Endothelial cell (in vitro differentiated cells): ENCODE measurements at places on chromosomes 1 and 21. TPM values are rescaled to one million over a fixed set of nuclear protein-coding genes. Genes with fewer than 3 reads are reported as not detected.
A peak's percentile ranks its signal among the peaks of the same experiment; 100 is the strongest.

The ARMH1 gene
- 4.1 TPM for total RNA-seq

The PRKAA2 gene
- total RNA-seq: 2.4 TPM

The GBP6 gene
- 0.26 TPM for total RNA-seq

The SASS6 gene
- total RNA-seq: 6.1 TPM

The PCAT6 gene
- total RNA-seq: 2.0 TPM

GRCh38 chr1:78527706-78528105 is 36.9 kb downstream of the PTGFR start:
- no peaks in the 10 kb centered on the region for H3K27me3 ChIP-seq
- DNase-seq: no peak
- H3K4me1 ChIP-seq: no peaks in the 10 kb centered on the region
- no peak overlapping the region for H3K4me3 ChIP-seq

- DNase-seq: no peak
- H3K4me3 ChIP-seq: no peak overlapping the region
- no peaks in the 10 kb centered on the region for H3K27me3 ChIP-seq
- H3K36me3 ChIP-seq: no peaks in the 10 kb centered on the region
- H3K27ac ChIP-seq: no peak overlapping the region
Observed at GRCh38 chr1:192601143-192601542, 25.6 kb downstream of the RGS1 start.

- peaks cover 2% of the 10 kb centered on the region for H3K27me3 ChIP-seq
- no peak overlapping the region for H3K4me3 ChIP-seq
- H3K36me3 ChIP-seq: no peaks in the 10 kb centered on the region
- peak; percentile 46 for DNase-seq
- H3K4me1 ChIP-seq: no peaks in the 10 kb centered on the region
- H3K27ac ChIP-seq: no peak overlapping the region
Observed at GRCh38 chr1:55702064-55702463, 486.9 kb upstream of the USP24 start.

DNA sequence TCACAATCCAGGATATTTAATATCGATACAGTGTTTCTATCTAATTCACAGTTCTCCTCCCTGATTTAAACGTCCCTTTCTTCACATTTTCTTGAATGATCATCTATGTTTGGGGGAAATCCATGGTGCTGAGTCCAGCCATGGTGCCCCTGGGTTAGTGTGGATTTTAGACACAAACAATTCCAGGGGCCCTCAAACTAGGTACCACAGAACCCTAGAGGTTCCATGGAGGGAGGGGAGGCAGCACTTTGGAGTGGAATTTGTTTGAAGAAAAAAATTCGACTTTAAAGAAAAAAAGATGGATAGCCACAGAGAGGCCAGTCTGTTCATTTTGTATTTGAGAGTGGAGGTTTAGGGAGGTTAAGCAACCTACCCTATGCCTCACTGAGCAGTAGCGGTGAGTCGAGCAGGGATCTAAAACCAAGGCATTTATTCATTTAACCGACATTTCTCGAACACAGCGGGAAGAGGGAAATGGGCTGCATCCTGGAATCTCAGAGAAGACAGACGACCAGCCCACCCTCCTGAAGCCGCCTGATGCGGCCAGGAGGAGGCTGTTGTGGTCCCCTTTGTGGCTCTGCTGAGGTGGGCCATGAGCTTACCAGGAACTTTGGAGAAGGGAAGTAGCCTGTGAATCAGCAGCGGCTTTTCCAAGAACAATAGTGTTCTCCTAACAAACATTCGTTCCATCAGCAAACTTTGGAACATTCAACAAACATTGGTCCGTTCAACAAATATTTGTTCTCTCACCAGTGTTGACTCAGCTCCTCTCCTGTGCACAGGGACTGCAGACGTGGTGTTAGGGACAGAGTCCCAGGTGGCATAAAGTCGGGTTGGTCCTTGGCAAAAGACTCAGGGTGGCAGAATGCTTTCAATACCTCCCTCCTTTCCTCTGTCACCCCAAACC is 103.5 kb upstream of the ZBTB40 start:
- no peak overlapping the region for H3K4me3 ChIP-seq
- H3K4me1 ChIP-seq: peaks cover 12% of the 10 kb centered on the region
- DNase-seq: no peak
- no peak overlapping the region for H3K27ac ChIP-seq

DNA sequence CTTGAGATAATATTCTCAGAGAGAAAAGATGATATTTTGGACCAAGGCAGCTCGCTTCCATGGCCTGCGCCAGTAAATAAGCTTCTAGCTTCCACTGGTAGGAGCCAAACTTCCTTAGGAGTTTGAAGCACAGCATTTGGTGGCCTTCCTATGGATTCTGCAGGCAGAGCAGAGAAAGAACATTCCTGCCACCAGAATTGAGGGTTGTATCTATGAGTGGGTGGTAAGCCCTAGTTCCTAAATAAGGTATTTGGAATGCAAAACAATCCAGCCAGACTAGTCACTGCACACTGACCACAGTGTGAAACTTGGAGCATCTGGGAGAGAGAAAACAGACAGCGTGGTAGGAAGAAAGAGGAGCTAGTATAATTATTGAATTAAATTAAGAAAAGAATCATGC is 54.1 kb upstream of the BCAR3 start:
- H3K27ac ChIP-seq: no peak overlapping the region
- H3K4me3 ChIP-seq: no peak overlapping the region
- peaks cover 8% of the 10 kb centered on the region for H3K27me3 ChIP-seq

GRCh38 chr1:77832901-77833300 is 53.5 kb downstream of the MIGA1 start:
- peaks cover 4% of the 10 kb centered on the region for H3K36me3 ChIP-seq
- no peaks in the 10 kb centered on the region for H3K4me1 ChIP-seq
- H3K4me3 ChIP-seq: no peak overlapping the region
- no peaks in the 10 kb centered on the region for H3K27me3 ChIP-seq
- no peak for DNase-seq

GRCh38 chr1:1677718-1678580 is 14.6 kb downstream of the SLC35E2B start:
- H3K4me3 ChIP-seq: peak overlapping the region; percentile 87
- H3K27ac ChIP-seq: peak overlapping the region; percentile 97
- DNase-seq: peak; percentile 63
- H3K27me3 ChIP-seq: peaks cover 14% of the 10 kb centered on the region
- H3K36me3 ChIP-seq: peaks cover 13% of the 10 kb centered on the region
- peaks cover 45% of the 10 kb centered on the region for H3K4me1 ChIP-seq

DNA sequence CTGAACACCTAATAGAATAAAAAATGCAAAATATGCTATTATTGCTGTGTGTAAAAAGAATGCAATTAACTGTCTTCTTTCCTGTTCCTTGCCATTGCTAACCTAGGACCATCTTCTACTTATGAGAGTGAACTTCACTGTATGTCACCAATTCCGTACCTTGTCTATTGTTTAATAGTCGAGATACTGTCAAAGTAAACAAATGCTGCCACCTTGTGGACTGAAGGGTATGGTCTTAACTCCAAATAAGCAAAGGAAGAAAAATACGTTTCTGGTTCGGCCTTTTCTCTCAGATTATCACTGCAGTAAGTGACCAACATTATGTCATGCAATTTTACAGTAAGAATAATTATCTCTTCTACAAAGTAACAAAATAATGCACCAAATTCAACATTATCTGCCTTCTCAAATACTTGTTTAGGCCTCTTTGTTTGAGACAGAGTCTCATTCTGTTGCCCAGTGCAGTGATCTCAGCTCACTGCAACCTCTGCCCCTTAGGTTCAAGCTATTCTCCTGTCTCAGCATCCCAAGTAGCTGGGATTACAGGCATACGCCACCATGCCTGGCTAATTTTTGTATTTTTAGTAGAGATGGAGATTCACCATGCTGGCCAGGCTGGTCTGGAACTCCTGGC is 133.4 kb downstream of the COP1 start:
- H3K36me3 ChIP-seq: peaks cover 13% of the 10 kb centered on the region
- no peak overlapping the region for H3K27ac ChIP-seq
- H3K27me3 ChIP-seq: peaks cover 2% of the 10 kb centered on the region
- peak; percentile 64 for DNase-seq

GRCh38 chr1:160813215-160813614 is 17.2 kb downstream of the LY9 start:
- DNase-seq: no peak
- peaks cover 2% of the 10 kb centered on the region for H3K27me3 ChIP-seq
- H3K4me1 ChIP-seq: no peaks in the 10 kb centered on the region
- no peaks in the 10 kb centered on the region for H3K36me3 ChIP-seq

- no peak overlapping the region for H3K4me3 ChIP-seq
- no peak overlapping the region for H3K27ac ChIP-seq
- H3K4me1 ChIP-seq: peaks cover 13% of the 10 kb centered on the region
- no peak for DNase-seq
- peaks cover 4% of the 10 kb centered on the region for H3K36me3 ChIP-seq
Observed at GRCh38 chr21:43917515-43918384, 52.7 kb downstream of the AGPAT3 start.

GRCh38 chr1:242002510-242002909 is 3.6 kb upstream of the MAP1LC3C start:
- H3K27me3 ChIP-seq: peaks cover 4% of the 10 kb centered on the region
- no peaks in the 10 kb centered on the region for H3K36me3 ChIP-seq
- H3K4me1 ChIP-seq: peaks cover 14% of the 10 kb centered on the region
- H3K4me3 ChIP-seq: no peak overlapping the region

GRCh38 chr1:243950166-243950565 is 100.1 kb upstream of the AKT3 start:
- no peak for DNase-seq
- H3K4me1 ChIP-seq: peaks cover 2% of the 10 kb centered on the region
- H3K4me3 ChIP-seq: no peak overlapping the region
- H3K27ac ChIP-seq: no peak overlapping the region

DNA sequence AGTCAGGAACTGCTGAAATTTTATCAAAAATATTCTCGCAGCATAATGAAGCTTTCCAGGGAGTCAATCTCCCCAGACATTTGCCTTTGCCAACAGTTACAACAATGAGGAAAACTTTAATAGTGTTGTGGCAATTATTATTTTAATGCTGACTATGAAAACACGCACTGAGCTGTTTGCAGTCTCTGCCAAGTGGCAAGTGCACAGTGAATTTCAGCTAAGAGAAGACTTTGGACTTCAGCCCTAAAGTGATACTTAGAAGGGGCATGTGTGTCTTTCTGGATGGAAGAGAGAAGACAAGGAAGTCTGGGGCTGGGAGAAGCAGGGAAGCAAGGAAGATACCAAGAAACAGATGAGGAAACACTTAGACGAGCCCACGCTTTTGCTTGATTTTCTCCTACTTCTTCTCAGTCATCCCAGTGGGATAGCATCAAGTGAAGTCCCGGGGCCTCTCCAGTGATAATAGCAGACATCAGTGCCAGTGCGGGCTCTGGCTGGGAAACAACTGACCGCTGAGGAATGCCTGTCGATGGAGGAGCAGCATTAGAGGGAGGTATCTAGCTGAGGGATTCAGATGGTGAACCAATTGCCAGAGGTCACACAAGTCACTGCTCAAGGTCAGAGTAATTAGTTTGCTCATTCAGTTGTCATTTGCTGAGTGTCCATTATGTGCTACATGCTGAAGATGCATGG is 196.3 kb downstream of the TTLL7 start:
- no peaks in the 10 kb centered on the region for H3K36me3 ChIP-seq
- DNase-seq: no peak
- no peak overlapping the region for H3K4me3 ChIP-seq
- H3K4me1 ChIP-seq: peaks cover 8% of the 10 kb centered on the region
- H3K27ac ChIP-seq: no peak overlapping the region

- no peak overlapping the region for H3K27ac ChIP-seq
- peaks cover 58% of the 10 kb centered on the region for H3K36me3 ChIP-seq
- DNase-seq: no peak
- peak overlapping the region; percentile 79 for H3K4me3 ChIP-seq
- H3K4me1 ChIP-seq: no peaks in the 10 kb centered on the region
Observed at GRCh38 chr21:36883532-36884486, 82.7 kb downstream of the HLCS start.

- peaks cover 6% of the 10 kb centered on the region for H3K36me3 ChIP-seq
- peaks cover 5% of the 10 kb centered on the region for H3K4me1 ChIP-seq
- H3K27ac ChIP-seq: no peak overlapping the region
- H3K27me3 ChIP-seq: peaks cover 3% of the 10 kb centered on the region
- no peak overlapping the region for H3K4me3 ChIP-seq
- no peak for DNase-seq
Observed at GRCh38 chr1:167860231-167860923, 53.6 kb downstream of the ADCY10 start.

GRCh38 chr21:44929799-44930542 is 9.3 kb upstream of the ITGB2 start:
- H3K4me1 ChIP-seq: peaks cover 23% of the 10 kb centered on the region
- no peak overlapping the region for H3K27ac ChIP-seq
- peaks cover 4% of the 10 kb centered on the region for H3K36me3 ChIP-seq
- peaks cover 30% of the 10 kb centered on the region for H3K27me3 ChIP-seq
- DNase-seq: no peak

GRCh38 chr1:110460253-110461220 is 9.6 kb downstream of the PROK1 start:
- H3K27ac ChIP-seq: no peak overlapping the region
- H3K4me1 ChIP-seq: no peaks in the 10 kb centered on the region
- H3K27me3 ChIP-seq: peaks cover 8% of the 10 kb centered on the region

GRCh38 chr1:91809317-91809716 is 76.6 kb downstream of the TGFBR3 start:
- H3K27ac ChIP-seq: no peak overlapping the region
- H3K4me3 ChIP-seq: no peak overlapping the region
- H3K27me3 ChIP-seq: peaks cover 5% of the 10 kb centered on the region
- peaks cover 22% of the 10 kb centered on the region for H3K4me1 ChIP-seq
- peaks cover 2% of the 10 kb centered on the region for H3K36me3 ChIP-seq
- DNase-seq: no peak

GRCh38 chr1:183180218-183180617 is 5.8 kb upstream of the LAMC2 start:
- peaks cover 8% of the 10 kb centered on the region for H3K4me1 ChIP-seq
- peak overlapping the region; percentile 68 for H3K27ac ChIP-seq
- no peak overlapping the region for H3K4me3 ChIP-seq

DNA sequence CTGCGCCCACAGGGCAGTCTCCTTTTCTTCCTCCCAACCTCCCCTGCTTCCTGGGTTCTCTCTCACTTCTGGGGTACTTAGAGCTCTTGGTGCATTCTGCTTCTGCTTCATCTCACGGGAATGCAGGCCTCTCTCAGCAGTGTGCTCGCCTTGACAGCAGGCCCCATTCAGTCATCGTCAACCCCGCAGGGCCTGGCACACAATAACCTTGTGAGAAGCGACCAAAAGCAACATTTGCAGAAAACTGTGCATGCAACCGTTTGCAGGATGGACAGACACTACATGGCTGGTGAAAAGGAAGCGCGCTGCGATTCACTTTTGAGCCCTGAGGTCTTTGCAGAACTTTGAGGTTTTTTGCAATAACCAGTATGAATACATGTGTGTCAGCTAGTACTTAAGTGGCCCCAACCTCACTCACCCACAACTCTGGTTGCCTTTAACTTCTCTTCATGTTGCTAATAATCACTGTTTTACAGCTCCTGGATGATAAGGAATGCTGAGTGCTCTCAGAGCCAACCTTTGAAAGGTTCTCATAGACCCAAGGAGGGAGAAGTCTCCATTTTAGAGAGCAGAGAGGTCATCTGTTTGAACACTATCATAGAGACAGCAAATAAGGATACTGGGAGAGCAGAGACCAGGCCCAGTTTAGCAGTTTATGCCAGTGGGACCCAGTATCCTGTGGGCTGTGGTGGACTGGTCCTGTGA is 2.5 kb upstream of the CD160 start:
- H3K36me3 ChIP-seq: no peaks in the 10 kb centered on the region
- H3K27ac ChIP-seq: no peak overlapping the region
- peaks cover 3% of the 10 kb centered on the region for H3K4me1 ChIP-seq
- no peak overlapping the region for H3K4me3 ChIP-seq
- no peak for DNase-seq

GRCh38 chr1:200668514-200669313 is 993 bp downstream of the DDX59 start:
- peak overlapping the region; percentile 81 for H3K4me3 ChIP-seq
- peaks cover 5% of the 10 kb centered on the region for H3K27me3 ChIP-seq
- H3K27ac ChIP-seq: peak overlapping the region; percentile 67
- no peaks in the 10 kb centered on the region for H3K36me3 ChIP-seq
